Activated effector memory CD4-positive, alpha-beta T cell treated with anti-CD3 and anti-CD28 coated beads, Interleukin-2, amount 50 U/mL, for 16 hours (primary cell): ENCODE measurements at places on chromosomes 3 and 15.

GRCh38 chr3:191070201-191070600 is 128.8 kb upstream of the OSTN start:
- no peak for DNase-seq

- no peak for DNase-seq
Measured at GRCh38 chr3:182605882-182606611, 187.3 kb upstream of the ATP11B start.

GRCh38 chr3:172065527-172065926 is 26.1 kb downstream of the FNDC3B start:
- no peak for DNase-seq

DNA sequence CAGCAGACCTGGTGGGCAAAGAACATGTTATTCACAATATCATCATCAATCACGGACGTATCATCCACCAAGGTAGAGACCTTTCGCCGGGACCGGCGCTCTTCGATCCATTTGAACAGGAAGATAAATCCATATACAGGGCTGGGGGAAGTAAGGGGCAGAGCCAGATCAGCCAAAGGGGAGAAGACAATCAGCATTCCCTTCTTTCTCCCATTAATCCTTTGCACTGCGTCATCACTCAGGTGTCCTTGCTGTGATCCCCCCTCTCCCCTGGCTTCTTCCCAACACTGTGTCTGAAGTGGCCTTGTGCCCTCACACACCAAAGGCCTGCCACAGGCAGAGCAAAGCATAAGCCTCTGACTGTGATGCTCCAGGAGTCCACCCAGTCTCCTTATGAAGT is 36.4 kb downstream of the SEMA3G start:
- peak; percentile 47 for DNase-seq

GRCh38 chr3:182136008-182136910 is 424.5 kb downstream of the SOX2 start:
- no peak for DNase-seq

- peak; percentile 78 for DNase-seq
Measured at GRCh38 chr15:82647835-82648256, 683 bp upstream of the CPEB1 start.

- DNase-seq, result no peak
Measured at GRCh38 chr3:45914362-45915058, 28.2 kb downstream of the CCR9 start.

- DNase-seq, result no peak
Measured at GRCh38 chr15:40108061-40108854, 421 bp downstream of the BMF start.

GRCh38 chr15:58876306-58877106 is 57.0 kb downstream of the SLTM start:
- DNase-seq, result no peak

DNA sequence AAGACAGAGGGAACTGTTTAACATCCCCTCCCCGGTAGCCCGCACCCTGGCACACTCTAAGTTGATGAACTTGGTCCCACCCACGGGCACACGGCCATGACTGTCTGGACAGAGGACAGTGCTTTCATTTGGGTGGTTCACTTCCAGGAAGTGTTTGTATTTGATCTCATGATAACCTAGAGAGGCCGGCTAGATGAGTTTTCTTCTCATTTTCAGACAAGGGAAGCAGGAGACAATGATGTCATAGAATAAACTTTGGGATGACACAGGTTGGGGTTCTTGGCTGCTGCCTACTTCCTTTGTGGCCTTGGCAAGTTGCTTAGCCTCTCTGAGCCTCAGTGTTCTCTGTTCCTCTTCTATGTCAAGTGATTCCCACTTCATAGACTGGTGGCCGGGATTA is 16.1 kb upstream of the LYSMD4 start:
- DNase-seq, result no peak

DNA sequence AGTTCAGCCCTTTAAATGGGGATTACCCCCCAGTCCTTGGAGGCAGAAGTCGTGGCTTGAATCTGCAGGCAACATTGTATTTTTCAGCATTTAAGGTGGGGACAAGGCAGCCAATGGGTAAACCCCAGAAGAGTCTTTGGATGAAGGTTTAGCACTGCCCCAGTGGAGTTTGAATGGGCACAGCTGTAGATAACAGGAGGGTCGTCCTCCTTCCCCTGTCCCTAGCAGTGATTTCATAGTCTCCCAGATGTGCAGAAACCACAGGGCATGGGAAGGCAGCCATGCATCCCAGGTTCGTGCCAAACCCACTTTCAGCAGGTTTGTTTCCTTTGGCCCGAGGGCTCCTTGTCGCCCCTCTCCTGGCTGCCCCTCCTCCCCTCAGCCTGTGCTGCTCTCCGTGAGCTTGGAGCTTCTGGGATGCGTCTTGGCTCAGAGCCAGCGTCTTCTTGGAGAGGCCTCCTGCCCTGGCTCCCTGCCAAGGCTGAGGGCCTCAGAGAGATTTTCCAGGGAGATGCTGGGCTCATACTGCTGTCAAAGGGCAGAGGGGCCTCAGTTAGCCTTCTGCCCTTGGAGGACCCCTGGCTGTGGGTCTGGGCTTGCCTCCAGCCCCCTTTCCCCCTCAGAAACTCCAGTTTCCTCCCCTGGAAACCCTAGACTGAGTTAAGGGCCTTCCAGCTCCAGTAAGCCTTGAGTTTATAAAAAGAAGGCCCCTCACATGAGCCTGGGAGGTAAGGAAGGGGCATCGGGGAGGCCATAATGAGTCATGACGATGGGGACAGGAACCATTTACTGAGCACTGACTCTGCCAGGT is 48.9 kb upstream of the POLG start:
- DNase-seq, result no peak

GRCh38 chr3:151362751-151363174 is 21.8 kb downstream of the P2RY12 start:
- no peak for DNase-seq

DNA sequence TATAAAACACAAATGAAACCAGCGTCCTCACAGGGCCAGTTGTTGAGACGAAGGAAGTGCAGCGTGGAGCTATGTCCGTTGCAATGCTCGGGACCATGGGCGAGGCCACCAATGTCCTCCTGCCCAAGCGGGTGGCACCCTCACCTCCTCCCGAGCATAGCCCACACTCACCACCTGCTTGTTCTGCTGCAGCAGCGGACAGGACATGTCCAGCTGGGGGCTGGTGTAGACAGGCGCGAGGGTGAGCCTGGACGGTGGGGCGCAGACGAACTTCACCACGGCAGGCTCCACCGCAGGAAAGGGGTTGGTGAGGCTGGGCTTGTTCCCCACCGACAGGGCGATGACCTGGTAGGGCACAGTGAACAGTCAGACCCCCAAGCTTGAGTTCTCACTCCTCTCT is 62.1 kb downstream of the NUP210 start:
- no peak for DNase-seq

GRCh38 chr3:157829786-157830185 is 276.4 kb downstream of the SHOX2 start:
- DNase-seq, result no peak
